Natural killer cell treated with Interleukin-12 subunit alpha and Interleukin-12 subunit beta and Interleukin-15 and Interleukin-18, amount 100 ng/mL, for 72 hours (primary cell): ENCODE measurements at places on chromosomes 2 and 18. TPM values are rescaled to one million over a fixed set of nuclear protein-coding genes. Genes with fewer than 3 reads are reported as not detected.

The GPBAR1 gene
- total RNA-seq, result 3.0 TPM

The WNT6 gene
- not detected for total RNA-seq

The CYP27A1 gene
- total RNA-seq, result 0.24 TPM

The CFC1 gene
- total RNA-seq, result not detected
